ENCODE measurements at places on chromosomes 7 and 10. TPM values are rescaled to one million over a fixed set of nuclear protein-coding genes. Genes with fewer than 3 reads are reported as not detected.

DNA sequence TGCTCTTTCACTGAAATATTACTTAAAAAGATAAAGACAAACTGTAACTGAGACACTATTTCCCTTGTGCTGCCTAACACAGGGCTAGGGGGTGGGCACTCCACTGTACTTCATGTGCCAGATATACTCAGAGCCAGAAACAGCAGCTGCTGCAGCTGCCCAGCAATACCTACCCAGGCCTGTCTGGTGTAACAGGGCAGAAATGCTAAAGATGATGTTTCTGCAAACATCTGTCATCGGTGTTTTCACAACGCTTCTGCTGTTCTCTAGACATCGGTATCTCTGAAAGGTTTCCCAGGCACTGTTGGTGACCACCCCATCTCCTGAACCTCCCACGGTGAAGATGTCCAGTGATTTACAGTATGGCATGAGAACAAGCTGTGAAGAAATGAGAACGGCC lies 42.7 kb downstream of the LAMB1 start:
- H3K4me3 ChIP-seq = no peak overlapping the region
- H3K27me3 ChIP-seq = no peaks in the 10 kb centered on the region
- H3K4me1 ChIP-seq = no peaks in the 10 kb centered on the region
- DNase-seq = no peak

- no peak for DNase-seq
- no peak overlapping the region for H3K27ac ChIP-seq
- H3K27me3 ChIP-seq = no peaks in the 10 kb centered on the region
Observed at GRCh38 chr7:105689067-105689819, 108.0 kb upstream of the EFCAB10 start.

- H3K4me3 ChIP-seq = no peak overlapping the region
- no peak for DNase-seq
- no peaks in the 10 kb centered on the region for H3K36me3 ChIP-seq
- no peak overlapping the region for H3K27ac ChIP-seq
- H3K4me1 ChIP-seq = no peaks in the 10 kb centered on the region
Observed at GRCh38 chr7:129452589-129453231, 18.5 kb downstream of the STRIP2 start.

GRCh38 chr7:36406156-36406555 lies 16.5 kb downstream of the ANLN start:
- H3K27me3 ChIP-seq = no peaks in the 10 kb centered on the region
- no peak overlapping the region for H3K4me3 ChIP-seq
- no peak for DNase-seq
- H3K36me3 ChIP-seq = no peaks in the 10 kb centered on the region
- H3K27ac ChIP-seq = no peak overlapping the region
- no peaks in the 10 kb centered on the region for H3K4me1 ChIP-seq

DNA sequence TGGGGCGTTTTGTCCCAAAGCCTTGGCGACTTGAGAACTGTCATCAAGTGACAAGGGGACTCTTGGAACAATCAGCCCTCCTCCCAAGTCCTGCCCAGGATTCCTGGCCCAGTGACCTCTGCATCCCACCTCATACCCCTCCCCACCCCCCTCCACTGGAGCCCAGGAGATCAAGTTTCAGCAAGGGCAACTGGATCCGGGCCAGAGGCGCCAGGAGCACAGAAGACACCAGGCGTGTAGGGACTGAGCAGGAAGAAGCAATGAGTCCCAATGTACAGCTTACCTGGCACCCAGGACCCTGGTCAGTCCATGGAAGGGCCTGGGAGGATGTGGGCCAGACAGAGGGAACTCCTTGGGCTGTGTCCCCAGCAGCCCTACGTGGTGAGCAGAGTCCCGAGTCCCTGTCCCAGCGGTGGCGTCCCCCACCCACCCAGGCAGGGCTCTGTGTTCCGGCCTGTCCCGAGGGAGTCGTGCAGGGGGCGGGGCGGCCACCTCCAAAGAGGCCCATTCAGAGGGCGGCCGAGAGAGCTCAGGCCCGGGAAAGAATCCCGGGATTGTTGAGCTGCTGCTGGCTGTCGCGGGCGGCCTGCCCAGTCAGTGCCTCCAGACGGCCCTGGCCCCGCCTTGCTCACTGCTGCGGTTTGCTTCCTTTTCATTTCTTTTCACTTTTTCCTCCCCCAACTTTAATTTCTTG lies 254.1 kb downstream of the TNS3 start:
- peaks cover 18% of the 10 kb centered on the region for H3K36me3 ChIP-seq
- no peak for DNase-seq
- no peak overlapping the region for H3K4me3 ChIP-seq
- H3K27ac ChIP-seq = peak overlapping the region; percentile 65
- H3K27me3 ChIP-seq = no peaks in the 10 kb centered on the region
- peaks cover 20% of the 10 kb centered on the region for H3K4me1 ChIP-seq

DNA sequence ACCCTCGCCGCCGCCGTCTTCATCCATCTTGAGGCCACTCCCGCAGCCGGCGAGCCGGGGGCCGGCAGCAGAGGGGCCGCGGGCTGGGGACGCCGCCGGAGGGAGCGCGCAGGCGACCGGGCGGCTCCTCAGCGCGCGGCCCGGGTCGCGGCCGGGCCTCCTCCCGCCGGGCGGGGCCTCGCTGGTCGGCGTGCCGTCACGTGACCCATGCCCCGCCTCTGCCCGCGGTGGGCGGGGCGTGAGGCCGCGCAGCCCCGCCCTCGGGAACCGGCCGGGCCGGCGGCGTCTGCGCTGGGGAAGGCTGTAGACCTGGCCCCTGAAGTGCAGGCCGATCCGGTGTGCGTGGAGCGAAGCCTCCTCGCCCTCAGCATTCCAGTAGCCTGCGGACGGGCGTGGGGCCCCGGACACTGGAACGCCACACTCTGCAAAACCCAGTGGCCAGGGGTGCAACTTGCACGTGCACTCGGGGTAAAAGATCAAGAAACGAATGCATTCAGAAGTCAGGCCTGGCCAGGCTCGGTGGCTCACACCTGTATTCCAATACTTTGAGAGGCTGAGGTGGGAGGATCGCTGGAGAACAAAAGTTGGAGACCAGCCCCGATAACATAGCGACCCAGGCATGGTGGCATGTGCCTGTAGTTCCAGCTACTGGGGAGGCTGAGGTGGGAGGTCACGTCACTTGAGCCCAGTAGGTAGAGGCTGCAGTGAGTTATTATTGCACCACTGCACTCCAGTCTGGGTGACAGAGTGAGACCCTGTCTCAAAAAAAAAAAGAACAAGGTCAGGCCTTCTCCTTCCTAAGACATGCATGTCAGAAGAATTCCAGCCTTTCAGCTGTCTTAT lies at the start of gene CYTH3:
TSS of gene CYTH3 (minus strand) at position 144 of the 843 bp plus-strand sequence. CDS start at position 27, 117 bp downstream.
- H3K4me1 ChIP-seq = peaks cover 27% of the 10 kb centered on the region
- peak; percentile 96 for DNase-seq

DNA sequence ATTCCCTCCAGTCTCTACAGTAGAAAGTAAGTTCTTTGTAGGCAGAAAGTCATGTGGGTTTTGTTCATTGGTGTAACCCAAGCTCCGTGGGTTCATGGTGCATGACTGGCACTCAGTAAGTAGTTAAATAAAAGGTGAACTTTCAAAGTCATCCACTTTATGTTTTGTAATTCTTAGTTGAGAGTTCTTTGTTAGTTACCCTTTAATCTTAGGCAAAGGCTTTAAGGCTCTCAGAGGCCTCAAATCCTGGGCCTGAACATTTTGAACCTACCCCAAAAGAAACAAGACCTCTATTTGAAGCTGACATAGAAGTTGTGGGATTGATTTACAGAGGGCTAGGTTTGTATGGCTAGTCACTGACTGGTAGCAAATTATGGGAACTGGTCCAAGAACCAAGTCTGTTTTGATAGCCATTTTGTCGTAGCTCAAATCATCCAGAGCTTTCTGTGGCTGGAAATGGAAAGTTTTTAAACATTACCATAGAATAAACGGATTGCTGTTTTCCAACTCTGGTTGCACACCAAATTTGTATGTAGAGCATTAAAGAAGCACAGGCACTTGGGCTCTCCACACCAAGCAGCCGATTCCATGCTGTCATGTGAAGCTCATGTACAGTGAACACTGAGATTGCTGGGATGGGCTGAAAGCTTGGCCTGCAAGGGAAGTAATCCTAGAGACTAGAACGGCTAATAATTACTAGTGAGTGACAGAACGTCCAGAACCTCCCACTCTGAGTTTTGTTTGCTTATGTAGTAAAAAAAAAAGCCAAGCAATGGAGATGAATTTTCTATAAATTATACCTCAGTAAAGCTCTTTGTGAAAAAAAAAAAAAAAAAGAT lies 53.5 kb downstream of the DENND11 start:
- no peak overlapping the region for H3K27ac ChIP-seq
- H3K27me3 ChIP-seq = no peaks in the 10 kb centered on the region
- H3K4me1 ChIP-seq = no peaks in the 10 kb centered on the region

- peaks cover 3% of the 10 kb centered on the region for H3K4me1 ChIP-seq
- no peak for DNase-seq
- H3K27me3 ChIP-seq = no peaks in the 10 kb centered on the region
- H3K27ac ChIP-seq = no peak overlapping the region
Observed at GRCh38 chr10:67839951-67840350, 2.0 kb upstream of the DNAJC12 start.

DNA sequence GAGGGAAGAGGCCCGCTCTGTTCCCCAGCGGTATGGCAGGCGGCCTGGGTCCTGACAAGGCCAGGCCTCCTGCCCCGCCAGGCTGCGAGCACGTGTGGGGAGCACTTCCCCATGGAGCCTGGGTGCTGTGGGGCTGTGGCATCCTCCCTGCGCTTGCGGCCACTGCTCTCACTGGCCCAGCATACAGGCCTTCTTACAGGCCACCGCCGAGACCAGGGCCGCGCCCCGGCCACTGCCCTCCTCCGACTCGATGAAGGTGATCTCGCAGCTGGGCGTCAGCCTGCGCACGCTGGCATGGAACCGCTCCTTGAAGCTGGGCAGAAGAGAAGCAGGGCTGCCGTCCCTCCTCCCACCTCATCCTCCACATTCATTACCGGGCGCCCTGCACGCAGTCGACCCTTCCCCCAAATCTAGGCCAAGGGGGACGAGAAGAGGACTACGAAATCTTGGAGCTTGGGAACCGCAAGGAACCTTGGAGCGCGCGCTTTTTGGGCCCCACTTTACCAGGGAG lies 3.9 kb upstream of the MYL7 start:
- no peaks in the 10 kb centered on the region for H3K36me3 ChIP-seq
- H3K27me3 ChIP-seq = peaks cover 24% of the 10 kb centered on the region
- no peak for DNase-seq
- no peak overlapping the region for H3K27ac ChIP-seq
- H3K4me1 ChIP-seq = peaks cover 5% of the 10 kb centered on the region
- peak overlapping the region; percentile 71 for H3K4me3 ChIP-seq

DNA sequence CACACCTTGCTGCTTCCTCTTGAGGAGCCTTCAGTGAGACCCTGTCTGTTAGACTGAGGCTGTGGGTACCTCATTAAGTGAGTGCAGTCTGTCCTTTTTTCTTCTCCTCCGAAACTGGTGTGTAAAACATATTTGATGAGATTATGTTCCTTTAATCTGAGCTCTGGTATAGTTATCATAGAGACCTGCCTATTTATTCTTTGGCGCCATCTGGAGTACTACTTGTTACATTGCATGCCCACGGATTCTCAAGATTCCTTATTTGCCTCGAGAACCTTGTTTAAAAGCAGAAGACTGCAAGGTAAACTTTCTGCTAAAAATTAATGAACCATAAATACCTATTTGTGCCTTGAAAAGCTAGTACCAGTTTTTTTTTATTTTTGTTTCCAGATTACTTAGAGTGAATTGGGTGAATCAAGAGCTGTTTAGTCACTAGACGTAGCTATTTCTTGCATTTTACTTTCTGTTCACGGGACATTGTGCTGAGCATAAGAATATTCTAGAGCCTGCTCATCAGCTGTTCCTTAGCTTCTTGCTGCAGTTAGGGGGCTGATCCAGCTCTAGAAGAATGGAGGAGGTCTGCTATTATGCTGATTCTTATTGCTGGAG lies 16.9 kb upstream of the STMP1 start:
- no peaks in the 10 kb centered on the region for H3K27me3 ChIP-seq
- H3K4me3 ChIP-seq = no peak overlapping the region
- no peaks in the 10 kb centered on the region for H3K4me1 ChIP-seq
- peaks cover 22% of the 10 kb centered on the region for H3K36me3 ChIP-seq
- H3K27ac ChIP-seq = no peak overlapping the region

DNA sequence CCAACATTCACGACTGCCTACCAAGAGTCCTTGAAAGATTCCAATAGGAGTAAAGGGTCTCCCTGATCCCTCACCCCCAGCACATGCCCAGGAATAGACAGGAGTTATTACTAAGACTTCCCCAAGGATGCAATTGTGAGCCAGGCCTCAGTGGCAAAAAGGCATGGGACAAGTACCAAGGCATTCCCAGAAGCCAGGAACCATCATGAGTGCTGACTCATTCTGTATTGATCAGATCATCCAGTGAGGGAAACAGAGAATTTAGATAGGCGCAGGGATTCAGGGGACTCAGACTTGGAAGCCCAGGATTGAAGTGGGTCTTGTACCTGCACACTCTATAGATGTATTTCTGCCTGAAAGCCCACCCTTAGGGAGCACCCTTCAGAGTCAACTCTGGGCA lies 21.2 kb downstream of the MBL2 start:
- H3K27me3 ChIP-seq = no peaks in the 10 kb centered on the region
- H3K4me1 ChIP-seq = no peaks in the 10 kb centered on the region
- H3K36me3 ChIP-seq = no peaks in the 10 kb centered on the region
- DNase-seq = no peak
- no peak overlapping the region for H3K4me3 ChIP-seq

- no peak for DNase-seq
- peaks cover 58% of the 10 kb centered on the region for H3K4me1 ChIP-seq
- peak overlapping the region; percentile 88 for H3K27ac ChIP-seq
- H3K27me3 ChIP-seq = no peaks in the 10 kb centered on the region
- H3K4me3 ChIP-seq = peak overlapping the region; percentile 97
Observed at GRCh38 chr7:98250789-98251188, 1.2 kb downstream of the TECPR1 start.

GRCh38 chr7:129707910-129708499 lies 96.5 kb downstream of the NRF1 start:
- H3K36me3 ChIP-seq = peaks cover 73% of the 10 kb centered on the region
- no peaks in the 10 kb centered on the region for H3K27me3 ChIP-seq
- no peak overlapping the region for H3K27ac ChIP-seq
- no peak for DNase-seq
- H3K4me3 ChIP-seq = no peak overlapping the region
- no peaks in the 10 kb centered on the region for H3K4me1 ChIP-seq

GRCh38 chr7:46844486-46844885 lies 737.4 kb downstream of the TNS3 start:
- no peak overlapping the region for H3K4me3 ChIP-seq
- H3K36me3 ChIP-seq = no peaks in the 10 kb centered on the region
- no peak overlapping the region for H3K27ac ChIP-seq

GRCh38 chr7:13778967-13779366 lies 210.5 kb downstream of the ETV1 start:
- no peak for DNase-seq
- no peaks in the 10 kb centered on the region for H3K27me3 ChIP-seq
- H3K4me3 ChIP-seq = no peak overlapping the region
- no peaks in the 10 kb centered on the region for H3K36me3 ChIP-seq

- H3K4me3 ChIP-seq = no peak overlapping the region
- H3K36me3 ChIP-seq = no peaks in the 10 kb centered on the region
- H3K4me1 ChIP-seq = no peaks in the 10 kb centered on the region
- no peak for DNase-seq
- H3K27me3 ChIP-seq = no peaks in the 10 kb centered on the region
- peak overlapping the region; percentile 16 for H3K27ac ChIP-seq
Observed at GRCh38 chr10:58833771-58834561, 321.3 kb downstream of the BICC1 start.

The PNLIPRP3 gene
- total RNA-seq = not detected

The HOXA2 gene
- total RNA-seq = 0.97 TPM

The STMP1 gene
- 20.0 TPM for total RNA-seq

The LRIT1 gene
- not detected for total RNA-seq

The EGR2 gene
- total RNA-seq = 3.3 TPM

The RNF133 gene
- total RNA-seq = 0.60 TPM

The NUTM2D gene
- total RNA-seq = 3.5 TPM

The ABCB1 gene
- 14.6 TPM for total RNA-seq

The FKBP6 gene
- total RNA-seq = not detected

The MALRD1 gene
- total RNA-seq = 0.58 TPM

The SLC29A3 gene
- 7.7 TPM for total RNA-seq

The CDH23 gene
- total RNA-seq = 15.1 TPM

All from spleen (tissue), 13 donors.